Parietal lobe (tissue), 2 donors: ENCODE measurements at places on chromosomes 12 and 14. TPM values are rescaled to one million over a fixed set of nuclear protein-coding genes. Genes with fewer than 3 reads are reported as not detected.

The NANOG gene
- under 0.01 TPM for total RNA-seq

The KLRG1 gene
- total RNA-seq, result 19.7 TPM

The DDN gene
- total RNA-seq, result 5.3 TPM

The CTSG gene
- total RNA-seq, result not detected

The DTX3 gene
- 81.7 TPM for total RNA-seq

The CAPZA3 gene
- not detected for total RNA-seq

The POU6F1 gene
- total RNA-seq, result 31.9 TPM

The EIF2S3B gene
- 0.94 TPM for total RNA-seq

The FSCB gene
- 0.31 TPM for total RNA-seq

The NRIP2 gene
- not detected for total RNA-seq

The POTEG gene
- not detected for total RNA-seq

The IGFBP6 gene
- 3.8 TPM for total RNA-seq

The ENDOU gene
- total RNA-seq, result not detected

The SP1 gene
- 23.5 TPM for total RNA-seq

The MAP3K12 gene
- total RNA-seq, result 61.0 TPM

The P2RX7 gene
- 3.4 TPM for total RNA-seq

The TC2N gene
- 5.6 TPM for total RNA-seq

The CLEC2A gene
- total RNA-seq, result not detected

The TDRD9 gene
- 1.9 TPM for total RNA-seq

The TEX52 gene
- not detected for total RNA-seq

The HCAR2 gene
- total RNA-seq, result not detected

The LBHD2 gene
- total RNA-seq, result not detected

The SIX1 gene
- 0.31 TPM for total RNA-seq
